ENCODE measurements at places on chromosomes 6 and 20.
A peak's percentile ranks its signal among the peaks of the same experiment; 100 is the strongest.

- DNase-seq: no peak
Measured at GRCh38 chr6:161918628-161919205, 644.9 kb upstream of the AGPAT4 start.

- no peak for DNase-seq
Measured at GRCh38 chr20:57795977-57796560, 86.3 kb upstream of the PMEPA1 start.

- DNase-seq: no peak
Measured at GRCh38 chr6:69958978-69959377, 92.6 kb downstream of the COL19A1 start.

GRCh38 chr6:91860541-91861335 lies 1273.9 kb upstream of the MAP3K7 start:
- no peak for DNase-seq

DNA sequence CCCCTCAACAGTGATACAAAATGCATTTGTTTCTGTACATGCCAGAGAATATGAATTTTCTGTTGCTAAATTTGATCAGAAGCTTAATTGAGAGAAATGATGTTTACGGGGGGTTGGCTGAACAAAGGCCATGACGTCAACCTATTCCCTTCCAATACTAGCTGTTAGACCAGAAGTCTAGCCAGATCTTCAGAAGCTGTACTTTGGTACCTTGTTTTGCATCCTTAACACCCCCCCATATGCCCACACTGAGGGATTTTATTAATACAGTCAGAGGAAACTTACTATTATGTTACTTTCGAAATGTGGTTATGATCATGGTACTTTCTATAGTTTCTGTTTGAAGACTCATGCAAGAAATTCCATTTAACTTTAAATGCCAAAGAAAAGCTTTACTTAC lies 3.1 kb downstream of the NCOA7 start:
- DNase-seq: peak; percentile 48

- no peak for DNase-seq
Measured at GRCh38 chr6:99393366-99393697, 663 bp downstream of the COQ3 start.

DNA sequence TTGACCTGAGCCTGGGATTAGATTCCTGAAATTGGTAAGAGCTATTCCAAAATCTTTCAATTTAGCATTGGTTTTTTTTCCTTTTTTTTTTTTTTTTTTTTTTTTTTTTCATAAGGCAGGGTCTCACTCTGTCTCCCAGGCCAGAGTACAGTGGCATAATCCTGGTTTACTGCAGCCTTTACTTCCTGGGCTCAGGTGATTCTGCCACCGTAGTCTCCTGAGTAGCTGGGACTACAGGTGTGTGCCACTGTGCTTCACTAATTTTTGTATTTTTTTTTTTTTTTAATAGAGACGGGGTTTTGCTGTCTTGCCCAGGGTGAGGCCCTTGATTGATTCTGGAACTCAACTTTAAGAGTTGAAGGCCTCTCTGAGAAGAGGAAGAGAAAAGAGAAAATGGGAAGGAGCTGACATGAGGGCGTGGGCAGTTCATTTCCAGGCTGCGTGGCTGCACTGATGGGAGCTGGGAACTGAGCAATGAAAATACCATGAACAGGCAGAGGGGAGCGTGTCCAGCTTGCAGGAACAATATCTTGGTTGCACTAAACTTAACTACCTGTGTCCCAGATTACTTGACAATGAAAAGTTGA lies 24.6 kb downstream of the KDM1B start:
- no peak for DNase-seq

GRCh38 chr6:3869632-3870527 lies 20.7 kb downstream of the FAM50B start:
- peak; percentile 18 for DNase-seq

DNA sequence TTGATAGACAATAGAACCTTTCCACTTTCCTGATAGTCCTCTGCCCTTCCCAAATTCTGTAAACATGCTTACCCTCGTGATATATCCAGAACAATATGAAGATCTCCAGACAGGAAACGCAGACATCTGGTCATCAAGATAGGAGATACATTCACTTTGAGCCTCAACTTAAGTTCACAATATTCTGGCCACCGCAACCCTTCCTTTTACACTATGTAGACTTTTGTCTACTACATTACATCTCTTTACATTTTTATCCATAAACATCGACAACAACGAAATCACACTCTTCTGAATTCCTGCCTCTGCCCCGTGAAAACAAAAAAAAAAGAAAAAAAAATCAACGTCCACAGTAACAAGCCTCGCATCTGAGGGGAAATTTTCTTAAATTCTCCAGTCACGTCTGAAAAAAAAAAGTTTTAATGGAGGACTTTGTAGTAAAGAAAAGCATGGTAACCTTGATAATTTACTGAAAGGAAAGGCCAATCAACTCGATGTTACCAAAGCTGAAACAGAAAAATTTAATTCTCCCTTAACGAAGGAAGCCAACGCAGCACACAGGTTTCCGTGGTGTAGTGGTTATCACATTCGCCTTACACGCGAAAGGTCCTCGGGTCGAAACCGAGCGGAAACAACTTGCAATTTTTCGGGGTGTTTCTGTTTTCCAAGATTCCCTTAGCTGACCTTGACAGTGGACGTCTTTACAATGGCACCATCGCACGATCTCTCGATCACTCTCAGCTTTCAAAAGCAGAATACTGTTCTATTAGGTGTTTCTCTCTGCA lies 21.8 kb downstream of the POM121L2 start:
- DNase-seq: no peak

DNA sequence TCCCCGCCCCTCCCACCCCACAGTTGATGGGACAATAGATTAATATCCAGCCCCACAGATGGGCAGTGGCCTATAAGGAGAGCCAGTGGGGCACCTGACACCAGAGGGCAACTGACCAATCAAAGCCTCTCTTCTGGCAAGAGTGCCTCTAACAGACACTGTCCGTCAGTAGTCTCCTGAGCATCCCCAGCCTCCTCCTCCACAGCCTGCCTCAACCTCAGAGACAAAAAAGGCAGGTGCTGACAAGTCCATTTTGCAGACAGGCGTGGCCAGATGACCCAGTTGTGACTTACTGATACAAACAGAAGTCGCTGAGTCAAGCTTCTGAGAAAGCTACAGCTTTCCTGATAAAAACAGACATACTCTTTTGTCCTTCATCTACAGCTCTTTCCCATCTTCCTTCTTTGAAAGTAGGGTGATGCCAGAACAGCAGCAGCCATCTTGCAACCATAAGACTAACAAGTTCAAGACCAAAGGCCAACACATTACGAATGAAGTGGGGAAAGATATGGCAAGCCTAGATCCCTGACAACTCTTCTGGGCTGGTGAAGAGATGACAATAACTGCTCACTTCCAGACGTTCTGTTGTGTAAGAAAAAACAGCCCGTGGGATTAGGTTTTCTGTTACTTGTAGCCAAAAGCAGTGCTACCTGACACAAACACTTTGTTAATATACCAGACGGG lies 12.3 kb downstream of the PPIL1 start:
- no peak for DNase-seq

DNA sequence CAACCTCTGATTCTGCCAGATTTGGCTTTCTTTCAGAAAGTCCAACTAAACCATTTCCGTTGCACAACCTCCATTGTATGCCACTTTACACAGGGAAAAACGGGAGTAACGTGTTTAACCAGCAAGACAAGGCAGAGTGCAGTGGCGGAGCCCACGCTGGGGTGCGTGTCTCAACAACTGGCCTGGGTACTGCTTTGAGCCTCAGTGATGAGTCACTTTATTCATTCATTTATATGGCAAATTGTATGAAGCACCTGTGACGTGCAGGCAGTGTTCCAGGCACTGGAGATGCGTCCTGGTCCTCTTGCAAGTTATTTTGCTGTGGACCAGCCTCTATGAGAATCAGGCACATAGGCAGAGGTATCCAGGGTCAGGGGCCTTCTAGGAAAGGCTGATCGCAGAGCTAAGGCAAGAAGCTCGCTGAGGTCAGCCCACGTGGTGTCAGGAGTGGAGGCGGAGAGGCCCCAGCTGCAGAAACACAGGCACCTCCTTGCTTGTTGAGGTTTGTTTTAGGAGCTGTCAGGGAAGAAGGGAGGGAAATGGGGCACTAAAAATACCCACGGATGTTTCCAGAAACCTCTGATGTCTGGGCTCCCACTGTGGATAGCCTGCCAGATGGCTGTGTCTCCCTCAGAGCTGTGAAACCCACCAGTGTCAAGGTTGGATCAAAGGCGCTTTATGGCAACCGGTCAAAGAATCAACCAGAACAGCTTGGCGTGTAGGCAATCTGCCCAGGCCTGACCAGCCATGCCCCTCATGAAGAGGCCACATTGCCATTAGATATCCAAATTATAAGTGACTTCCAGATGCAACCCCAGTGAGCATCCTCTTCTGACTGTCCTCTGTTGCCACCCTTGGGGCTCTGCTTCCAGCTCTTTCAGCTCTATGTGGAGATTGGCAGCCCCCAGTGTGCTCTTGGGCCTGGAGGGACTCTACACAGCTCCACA lies 157.2 kb downstream of the CD83 start:
- DNase-seq: no peak

- no peak for DNase-seq
Measured at GRCh38 chr6:21666201-21666691, 72.7 kb downstream of the SOX4 start.

GRCh38 chr20:62064770-62065673 lies 659 bp downstream of the TAF4 start:
- DNase-seq: peak; percentile 4

- DNase-seq: no peak
Measured at GRCh38 chr20:31698803-31699718, 23.6 kb downstream of the BCL2L1 start.

GRCh38 chr6:52994031-52994838 lies 849 bp downstream of the GSTA4 start:
- DNase-seq: no peak

DNA sequence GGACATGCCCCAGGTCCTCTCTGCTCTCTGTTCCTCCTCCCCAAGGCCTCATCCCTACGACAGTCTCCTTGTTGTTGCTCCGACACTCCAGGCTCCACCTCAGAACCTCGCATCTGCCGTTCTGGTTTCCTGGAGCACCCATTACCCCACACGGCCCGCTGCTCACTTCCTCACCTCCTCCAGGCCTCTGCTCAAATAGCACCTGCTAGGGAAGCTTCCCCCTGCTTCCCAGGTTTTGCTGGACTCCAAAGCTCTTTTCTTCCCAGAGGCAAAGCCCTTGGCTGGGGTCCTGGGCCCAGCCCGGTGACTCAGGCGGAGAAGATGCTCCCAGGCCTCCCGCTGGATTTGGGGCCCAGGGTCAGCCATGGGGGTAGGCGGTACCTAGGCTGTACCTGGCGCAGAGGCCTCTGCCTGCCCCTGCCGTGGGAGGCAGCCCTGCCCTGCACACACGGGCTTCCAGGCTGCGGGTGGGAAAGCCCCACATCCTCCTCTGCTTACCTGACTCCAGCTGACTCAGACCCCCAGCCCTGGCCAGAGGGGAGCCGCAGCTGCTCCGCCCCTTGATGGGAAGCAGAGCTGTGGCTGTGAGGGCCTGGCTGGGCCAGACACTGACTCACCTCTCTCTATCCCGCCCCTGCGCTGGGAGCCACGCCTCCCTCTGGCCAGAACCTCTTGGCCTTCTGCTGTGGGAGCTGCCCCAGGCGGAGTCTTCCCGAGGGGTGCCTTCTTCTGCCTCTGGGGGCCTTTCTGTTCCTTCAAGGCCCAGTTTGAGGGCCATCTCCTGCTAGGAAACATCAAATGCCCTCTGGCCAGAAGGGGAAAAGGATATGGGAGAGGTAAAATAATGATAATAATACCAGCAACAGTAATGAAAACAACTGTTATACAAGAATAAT lies 130.5 kb downstream of the CEBPB start:
- DNase-seq: no peak

GRCh38 chr6:82268301-82268846 lies 20.8 kb upstream of the IBTK start:
- DNase-seq: no peak

GRCh38 chr20:52193886-52194545 lies 2.4 kb upstream of the ZFP64 start:
- DNase-seq: no peak

GRCh38 chr6:125791151-125791819 lies 525 bp downstream of the NCOA7 start:
- peak; percentile 66 for DNase-seq

- no peak for DNase-seq
Measured at GRCh38 chr6:108544606-108545005, 16.1 kb upstream of the FOXO3 start.

DNA sequence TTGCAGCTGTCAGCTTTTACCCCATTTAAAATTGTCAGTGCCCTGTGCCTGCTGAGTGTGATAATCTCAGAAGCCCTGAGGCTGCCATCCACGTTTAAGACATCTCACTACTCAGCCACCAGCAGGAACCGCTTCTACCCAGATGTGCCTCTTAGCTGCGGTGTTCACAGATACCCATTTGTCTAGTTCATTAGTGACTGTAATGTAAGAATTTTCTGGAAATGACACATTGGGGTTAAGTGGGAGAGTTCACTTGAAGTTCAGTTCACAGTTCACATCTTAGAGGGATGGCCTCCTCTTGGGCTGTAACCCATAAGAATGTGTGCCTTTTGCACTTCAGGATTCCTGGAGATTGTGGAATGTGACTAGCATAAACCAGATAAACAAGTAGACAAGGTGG lies 477.7 kb downstream of the BTBD3 start:
- DNase-seq: no peak

GRCh38 chr20:57022306-57022705 lies 244.1 kb downstream of the BMP7 start:
- no peak for DNase-seq

GRCh38 chr20:33828967-33829560 lies 17.9 kb downstream of the CHMP4B start:
- DNase-seq: no peak

GRCh38 chr6:10511477-10511876 lies 9.7 kb upstream of the GCNT2 start:
- DNase-seq: no peak

DNA sequence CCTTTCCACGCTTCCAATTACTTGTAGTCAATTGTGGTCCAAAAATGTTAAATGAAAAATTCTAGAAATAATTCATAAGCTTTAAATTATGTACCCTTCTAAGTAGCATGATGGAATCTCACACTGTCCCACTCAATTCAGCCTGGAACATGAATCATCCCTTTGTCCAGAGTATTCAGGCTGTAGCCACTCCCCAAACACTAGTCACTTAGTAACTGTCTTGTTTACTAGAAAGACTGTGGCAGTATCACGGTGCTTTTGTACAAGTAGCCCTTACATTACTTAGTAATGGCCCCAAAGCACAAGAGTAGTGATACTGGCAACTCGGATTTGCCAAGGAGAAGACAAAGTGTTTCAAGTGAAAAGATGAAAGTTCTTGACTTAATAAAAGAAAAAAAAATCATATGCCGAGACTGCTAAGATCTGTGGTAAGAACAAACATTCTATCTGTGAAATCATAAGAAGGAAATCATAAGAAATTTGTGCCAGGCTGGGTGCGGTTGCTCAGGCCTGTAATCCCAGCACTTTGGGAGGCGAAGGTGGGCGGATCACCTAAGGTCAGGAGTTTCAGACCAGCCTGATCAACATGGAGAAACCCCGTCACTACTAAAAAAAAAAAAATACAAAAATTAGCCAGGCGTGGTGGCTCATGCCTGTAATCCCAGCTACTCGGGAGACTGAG lies 168.5 kb upstream of the SIM1 start:
- DNase-seq: no peak

Measured in CD4-positive, alpha-beta T cell treated with Interleukin-21 for 1 hour (primary cell).